ENCODE measurements at places on chromosomes 6 and 20.

DNA sequence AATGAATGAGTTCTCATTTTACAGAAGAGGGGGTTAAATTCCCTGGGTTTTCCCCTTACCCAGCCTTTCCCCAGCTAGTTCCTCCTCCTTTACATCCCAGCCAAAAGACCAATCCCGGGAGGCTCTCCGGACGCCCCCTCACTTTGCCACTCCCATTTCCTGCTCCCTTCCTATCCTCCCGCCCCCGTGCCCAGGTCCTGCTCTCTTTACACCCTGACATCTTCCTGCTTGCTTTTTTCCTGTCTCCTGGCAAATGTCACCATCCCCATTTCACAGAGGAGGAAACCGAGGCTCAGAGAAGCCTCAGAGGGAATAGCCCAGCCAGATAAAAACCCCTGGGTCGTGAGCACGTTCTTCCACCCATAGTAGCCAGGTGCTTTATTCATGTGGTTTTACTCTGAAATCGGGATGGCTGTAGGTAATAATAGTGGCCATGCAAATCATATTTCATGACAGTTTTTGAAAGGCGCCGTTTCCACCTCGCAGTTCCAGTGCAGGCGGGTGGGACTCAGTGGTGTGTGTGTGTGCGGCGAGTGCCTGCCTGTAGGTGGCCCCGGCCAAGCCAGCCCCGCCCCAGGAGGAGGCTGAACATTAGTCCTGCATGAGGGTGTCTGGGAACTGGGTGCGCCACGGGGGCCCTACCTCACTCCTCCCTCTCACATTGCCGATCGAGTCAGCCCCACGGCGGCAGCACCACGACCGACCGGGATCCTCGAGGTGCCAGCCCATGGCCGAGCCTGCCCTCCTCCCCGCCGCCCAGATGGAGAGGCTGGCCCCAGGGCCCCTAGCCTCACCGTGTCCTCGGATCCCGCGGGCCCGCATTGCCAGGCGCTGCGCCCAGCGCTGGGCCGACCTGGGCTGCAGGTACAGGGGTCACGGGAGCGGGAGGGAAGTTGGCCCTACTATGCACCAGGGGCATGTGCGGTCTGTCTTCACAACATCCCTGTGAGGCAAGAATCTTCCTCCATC, at the start of gene ARHGAP40:
TSS of gene ARHGAP40 (plus strand) at position 594 of the 969 bp plus-strand sequence.
- no peak for DNase-seq

- no peak for DNase-seq
Observed at GRCh38 chr6:37222125-37222967, 35.2 kb upstream of the TBC1D22B start.

DNA sequence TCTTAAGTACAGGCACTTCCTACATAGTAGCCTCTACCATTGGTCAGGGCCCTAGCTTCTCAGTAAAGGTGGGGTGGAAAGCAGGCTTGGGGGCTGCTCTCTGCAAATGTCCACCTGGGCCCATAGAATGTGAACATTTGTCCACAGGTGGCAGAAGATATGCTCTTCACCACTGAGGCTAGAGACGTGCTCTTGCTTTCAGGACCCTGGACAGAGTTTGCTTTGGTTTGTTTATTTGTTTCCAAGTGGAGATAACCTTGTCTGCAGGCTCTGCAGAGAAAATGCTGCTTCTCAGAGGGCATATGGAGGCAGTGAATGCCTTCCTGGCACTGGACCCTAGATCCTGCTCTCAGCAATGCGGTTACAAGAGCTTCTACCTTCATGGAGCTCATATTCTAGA, 129.0 kb downstream of the F13A1 start:
- no peak for DNase-seq

- no peak for DNase-seq
Observed at GRCh38 chr6:38142178-38142902, 322.8 kb downstream of the ZFAND3 start.

- no peak for DNase-seq
Observed at GRCh38 chr20:24604966-24605665, 135.7 kb downstream of the SYNDIG1 start.

GRCh38 chr20:40628877-40629276, 60.2 kb downstream of the MAFB start:
- DNase-seq, result no peak

- DNase-seq, result no peak
Observed at GRCh38 chr6:155381673-155382337, 67.5 kb upstream of the TFB1M start.

DNA sequence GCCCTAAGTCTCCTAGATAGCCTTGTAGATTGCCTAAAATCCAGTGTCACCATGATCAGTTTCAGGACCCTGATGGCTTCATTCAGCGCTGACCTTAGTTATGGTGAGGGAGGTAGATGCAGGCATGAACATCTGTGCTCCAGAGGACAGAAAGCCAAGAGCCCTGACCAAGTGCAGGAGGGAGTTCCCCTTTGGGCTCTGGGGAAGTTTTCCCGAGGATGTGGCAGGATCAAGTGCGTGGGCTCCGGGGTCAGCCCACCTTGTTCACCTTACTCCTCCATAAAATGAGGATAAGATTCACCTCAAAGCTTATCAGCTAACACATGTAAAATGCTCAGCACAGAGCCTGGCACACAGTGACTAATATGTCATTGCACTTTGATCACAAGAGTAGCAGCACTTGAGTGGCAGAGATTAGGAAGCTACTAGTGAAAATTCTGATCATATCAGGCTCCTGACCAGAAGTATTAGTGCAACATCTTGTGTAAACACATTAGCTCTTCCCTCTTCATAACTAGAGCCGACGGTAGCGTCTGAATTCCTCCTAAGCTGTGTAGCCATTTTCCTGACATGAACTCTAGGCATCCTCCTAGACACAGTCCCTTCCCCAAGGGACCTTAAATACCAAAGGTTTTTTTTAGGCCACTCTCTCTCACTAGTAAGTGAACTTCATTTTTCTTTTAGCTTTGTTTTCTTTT, 125.2 kb downstream of the SULF2 start:
- no peak for DNase-seq

DNA sequence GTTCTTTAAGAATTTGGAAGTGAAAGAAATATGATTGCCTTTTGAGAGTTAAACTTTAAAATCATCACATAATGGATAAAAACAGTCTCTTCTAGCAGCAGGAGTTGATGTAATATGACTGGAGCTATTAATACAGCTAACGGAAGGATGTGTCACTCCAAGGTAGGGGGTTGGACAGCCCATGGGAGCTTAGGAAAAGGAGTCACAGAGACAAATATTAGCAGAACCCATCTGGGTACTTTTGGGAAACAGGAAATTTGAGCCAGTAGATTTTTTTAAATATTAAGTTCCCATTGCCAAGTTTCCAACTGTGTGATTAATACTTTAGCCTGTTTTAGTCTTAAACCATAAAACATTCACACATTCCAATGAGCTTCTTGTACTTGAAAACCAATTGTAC, 164.7 kb upstream of the RIMS1 start:
- DNase-seq, result peak; percentile 8

DNA sequence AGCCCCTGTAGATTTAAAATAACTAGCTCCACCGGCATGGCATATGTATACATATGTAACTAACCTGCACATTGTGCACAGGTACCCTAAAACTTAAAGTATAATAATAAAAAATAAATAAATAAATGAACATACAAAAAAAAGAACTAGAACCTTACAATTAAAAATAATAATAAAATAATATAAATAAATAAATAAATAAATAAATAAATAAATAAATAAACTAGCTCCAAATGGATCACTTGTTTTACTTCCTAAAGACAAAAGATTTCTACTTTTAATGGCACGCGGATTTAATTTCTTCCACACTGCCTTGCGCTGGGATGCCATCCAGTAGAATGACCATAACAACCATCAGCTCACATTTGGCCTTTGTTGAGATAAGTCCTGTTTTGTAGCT, 141.0 kb upstream of the NRSN1 start:
- no peak for DNase-seq
